ENCODE measurements at places on chromosomes 5 and 9. TPM values are rescaled to one million over a fixed set of nuclear protein-coding genes. Genes with fewer than 3 reads are reported as not detected.

GRCh38 chr9:112700085-112700484 lies 17.8 kb downstream of the INIP start:
- DNase-seq: no peak

- no peak for DNase-seq
Measured at GRCh38 chr5:91223886-91224285, 159.2 kb downstream of the ARRDC3 start.

The MRPL50 gene
- 29.2 TPM for total RNA-seq

DNA sequence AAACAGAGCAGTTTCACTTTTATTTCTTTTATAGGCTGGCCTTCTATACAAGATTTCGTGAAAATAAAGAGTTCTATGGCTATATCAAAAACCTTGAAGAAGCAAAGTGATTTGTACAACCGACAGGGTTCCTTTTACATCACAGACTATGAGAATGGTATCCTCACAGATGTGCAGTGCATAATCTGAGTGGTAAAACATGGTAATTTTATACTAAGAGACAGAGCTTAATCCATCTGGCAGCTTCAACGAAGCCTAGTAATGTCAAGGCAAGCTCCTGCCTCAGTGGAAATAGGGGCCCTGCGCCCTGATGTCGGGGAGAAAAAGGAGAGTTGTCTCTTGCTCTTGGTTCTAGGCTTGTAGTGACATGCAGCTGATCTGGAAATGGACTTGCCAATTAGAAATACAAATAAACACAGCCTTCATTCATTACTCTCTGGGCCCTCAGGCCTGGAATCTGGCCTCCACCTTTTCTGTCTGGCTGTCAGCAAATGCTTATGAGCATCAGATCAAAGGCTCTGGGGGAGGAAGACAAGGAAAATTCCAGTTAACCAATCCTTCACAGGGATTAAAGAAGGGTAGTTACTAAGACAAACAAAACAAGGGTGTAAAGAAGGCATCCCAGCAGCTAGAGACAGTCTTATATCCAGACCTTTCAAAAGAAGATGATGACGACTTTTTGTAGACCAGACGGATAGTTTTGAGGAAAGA lies 33.6 kb upstream of the TRIM32 start:
- no peak for DNase-seq

GRCh38 chr9:93942161-93942560 lies 13.0 kb downstream of the BARX1 start:
- DNase-seq: no peak

DNA sequence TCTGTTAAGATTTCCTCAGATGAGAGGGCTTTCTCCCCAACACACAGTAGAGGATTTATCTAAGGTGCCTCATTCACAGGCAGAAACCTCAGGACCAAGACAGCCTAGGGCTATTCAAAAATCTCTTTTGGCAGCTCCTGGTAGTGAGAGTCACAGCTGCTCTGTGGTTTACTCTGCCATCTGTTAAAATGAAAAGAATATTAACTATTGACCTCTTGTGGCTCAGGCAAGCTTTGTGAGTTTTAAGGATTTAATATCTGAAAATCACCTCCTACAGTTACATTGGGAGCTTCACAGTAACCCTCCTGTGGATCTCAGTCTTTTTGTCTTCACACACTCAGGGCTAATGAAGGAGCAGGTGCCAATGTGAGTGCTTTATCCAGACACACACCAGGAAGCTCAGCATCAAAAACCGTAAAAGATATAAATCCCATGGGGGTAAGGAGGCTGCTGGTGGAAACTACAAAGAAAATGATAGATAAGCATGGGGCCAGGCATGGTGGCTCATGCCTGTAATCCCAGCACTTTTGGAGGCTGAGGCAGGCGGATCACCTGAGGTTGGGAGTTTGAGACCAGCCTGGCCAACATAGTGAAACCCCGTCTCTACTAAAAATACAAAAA lies 29.7 kb downstream of the PPP1R2B start:
- DNase-seq: peak; percentile 16

The BTNL8 gene
- not detected for total RNA-seq

The SLC46A2 gene
- total RNA-seq: not detected

DNA sequence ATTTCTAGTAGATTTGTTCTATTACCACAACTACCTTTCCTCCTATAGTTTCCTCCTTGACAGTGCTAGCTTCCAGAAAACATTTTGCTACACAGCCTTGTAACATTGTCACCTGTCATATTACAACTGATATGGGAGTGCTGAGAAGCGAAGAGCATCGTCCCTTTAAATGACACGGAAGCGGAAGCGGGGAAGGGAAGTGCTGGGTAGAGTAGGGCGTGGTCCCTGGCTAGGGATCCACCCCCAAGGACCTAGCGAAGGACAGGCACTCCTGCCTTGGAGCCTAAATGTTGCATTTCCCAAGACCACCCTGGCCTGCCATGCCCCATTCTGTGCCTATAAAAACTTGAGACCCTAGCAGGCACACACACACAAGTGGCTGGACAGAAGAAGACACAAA lies 57.4 kb upstream of the RANBP6 start:
- DNase-seq: no peak

The AJM1 gene
- 2.2 TPM for total RNA-seq

DNA sequence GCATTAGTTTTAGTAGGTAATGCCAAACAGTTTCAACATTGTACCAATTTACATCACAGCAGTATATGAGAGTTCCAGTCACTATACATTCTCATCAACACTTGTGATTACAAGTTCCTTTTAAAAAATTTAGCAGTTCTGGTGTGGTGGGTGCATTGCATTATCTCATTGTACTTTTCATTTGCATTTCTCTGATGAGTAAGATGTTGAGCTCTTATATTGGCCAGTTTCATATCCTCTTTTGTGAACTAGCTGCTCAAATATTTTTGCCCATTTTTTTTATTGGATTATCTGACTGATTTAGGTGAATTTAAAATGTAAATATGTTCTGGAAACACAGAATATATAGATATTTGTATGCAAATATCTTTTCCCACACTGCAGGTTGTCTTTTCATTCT lies 160.9 kb upstream of the NR3C1 start:
- no peak for DNase-seq

The SMIM23 gene
- not detected for total RNA-seq

Data from tongue (tissue), 3 donors.